Activated T-cell treated with anti-CD3 and anti-CD28 coated beads for 1 hour (primary cell): ENCODE measurements at places on chromosomes 4 and X.
A peak's percentile ranks its signal among the peaks of the same experiment; 100 is the strongest.

GRCh38 chr4:123740236-123740635 is 343.6 kb downstream of the SPRY1 start:
- no peak for DNase-seq

DNA sequence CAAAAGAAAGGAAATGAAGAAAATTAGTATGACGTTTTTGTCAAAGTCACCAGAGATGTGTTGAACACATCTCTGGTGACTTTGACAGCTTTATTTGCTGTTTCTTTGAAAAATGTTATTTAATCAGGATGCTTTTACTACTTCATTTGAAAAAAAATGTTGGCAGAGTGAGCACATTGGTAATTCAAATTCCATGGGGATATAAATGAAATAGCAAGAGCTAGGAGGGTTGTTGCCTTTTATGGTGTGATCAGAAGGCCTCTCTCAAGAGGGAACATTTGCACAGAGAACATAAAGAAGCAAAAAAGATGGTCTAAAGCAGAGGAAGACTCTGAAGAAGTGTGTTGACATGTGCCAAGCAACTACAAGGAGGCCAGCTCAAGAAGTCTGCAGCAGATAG is 46.6 kb upstream of the CXCL8 start:
- no peak for DNase-seq

- DNase-seq: no peak
Measured at GRCh38 chrX:65634732-65635131, 32.7 kb upstream of the MSN start.

DNA sequence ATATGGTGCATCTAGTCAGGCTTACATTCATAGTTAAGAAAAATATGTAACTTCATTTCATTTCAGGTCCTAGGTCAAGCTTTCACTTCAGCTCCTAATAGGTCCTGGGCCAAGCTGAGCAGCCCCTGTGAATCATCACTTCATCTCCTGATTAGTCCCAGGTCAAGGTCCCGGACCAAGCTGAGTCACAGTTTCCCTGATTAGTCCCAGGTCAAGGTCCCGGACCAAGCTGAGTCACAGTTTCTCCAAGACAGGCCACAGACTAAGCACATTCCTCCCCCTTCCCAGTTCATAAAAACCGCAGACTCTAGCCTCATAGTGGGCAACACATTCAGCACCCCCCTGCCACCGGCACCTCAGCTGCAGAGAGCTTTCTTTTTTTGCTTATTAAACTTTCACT is 1331.8 kb downstream of the PCDH19 start:
- DNase-seq: no peak

GRCh38 chr4:109078724-109079123 is 223.7 kb downstream of the COL25A1 start:
- DNase-seq: no peak

- no peak for DNase-seq
Measured at GRCh38 chr4:7092026-7092425, 24.2 kb upstream of the GRPEL1 start.

DNA sequence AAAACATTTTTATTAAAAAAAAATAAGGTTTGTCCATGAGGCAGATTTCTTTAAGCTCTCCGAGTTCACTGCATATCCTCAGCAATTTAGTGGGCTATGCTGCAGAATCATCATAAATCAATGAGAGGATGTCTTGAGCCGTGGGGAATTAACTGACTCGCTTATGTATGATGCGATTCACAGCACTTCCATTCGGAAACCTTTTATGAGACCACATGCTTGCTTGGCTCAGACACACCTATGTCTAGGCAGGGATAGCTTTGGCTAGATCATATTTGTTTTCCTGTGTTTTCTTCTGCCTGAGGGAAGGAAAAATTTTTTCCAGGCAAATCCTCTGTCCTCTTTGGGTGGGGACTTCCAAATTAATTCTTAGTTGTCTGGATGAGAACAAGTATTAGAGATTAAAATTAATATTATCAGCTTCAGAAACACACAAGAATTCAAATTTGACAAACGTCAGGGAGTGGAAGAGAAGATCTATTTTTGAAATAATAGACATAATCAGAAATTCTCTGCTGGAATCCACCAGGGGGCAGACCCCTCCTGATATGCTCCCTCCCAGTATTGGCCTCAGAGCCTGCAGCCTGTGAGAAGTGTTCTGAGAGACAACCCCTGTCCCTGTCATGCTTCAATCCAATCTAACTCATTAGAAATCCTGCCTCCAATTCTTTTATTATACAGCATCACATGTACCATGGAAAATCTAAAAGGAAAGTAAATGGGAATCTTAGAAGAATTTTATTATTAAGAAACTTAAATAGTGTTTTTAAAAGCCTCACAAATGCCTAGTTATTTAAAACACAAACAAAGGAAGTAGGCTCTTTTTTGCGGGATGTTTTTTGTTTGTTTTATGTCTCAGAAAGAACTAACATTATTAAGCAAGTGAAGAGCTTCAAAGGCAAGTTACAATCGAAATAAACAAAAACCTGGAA is 345.1 kb upstream of the TACR3 start:
- no peak for DNase-seq

GRCh38 chr4:75672461-75673026 is 667 bp downstream of the G3BP2 start:
- peak; percentile 76 for DNase-seq

GRCh38 chrX:69523314-69523713 is 19.2 kb downstream of the NALF2 start:
- no peak for DNase-seq

GRCh38 chr4:11534623-11535302 is 106.1 kb upstream of the HS3ST1 start:
- DNase-seq: no peak

DNA sequence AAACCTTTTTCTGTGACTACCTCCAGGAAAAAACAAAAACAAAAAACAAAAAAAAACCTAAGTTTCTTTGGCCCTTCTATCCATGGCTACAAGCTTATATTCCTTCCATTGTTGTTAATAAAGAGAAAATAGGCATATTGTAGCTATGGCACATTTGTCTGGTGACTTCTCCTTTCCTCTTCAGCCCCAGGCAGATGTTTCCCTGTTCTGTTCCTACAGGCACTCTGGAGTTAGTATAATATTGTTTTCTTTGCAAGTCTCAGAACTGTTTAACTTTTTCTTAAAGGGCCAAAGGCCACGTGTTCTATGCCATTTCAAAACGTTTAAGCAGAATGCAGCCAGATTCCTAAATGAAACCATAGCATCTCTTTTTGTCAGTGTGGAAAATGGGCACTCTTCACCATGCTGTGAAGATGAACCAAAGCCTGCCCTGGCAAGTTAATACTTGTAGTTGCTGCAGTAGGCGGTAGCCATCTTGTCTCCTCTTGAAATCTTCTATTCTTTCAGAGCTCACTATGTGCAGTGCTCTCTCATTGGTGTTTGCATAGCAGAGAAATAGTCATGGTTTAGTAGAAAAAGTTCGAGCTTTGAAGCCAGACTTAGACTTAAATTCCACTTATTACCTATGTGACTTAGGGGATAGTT is 44.8 kb upstream of the MTMR1 start:
- DNase-seq: no peak

DNA sequence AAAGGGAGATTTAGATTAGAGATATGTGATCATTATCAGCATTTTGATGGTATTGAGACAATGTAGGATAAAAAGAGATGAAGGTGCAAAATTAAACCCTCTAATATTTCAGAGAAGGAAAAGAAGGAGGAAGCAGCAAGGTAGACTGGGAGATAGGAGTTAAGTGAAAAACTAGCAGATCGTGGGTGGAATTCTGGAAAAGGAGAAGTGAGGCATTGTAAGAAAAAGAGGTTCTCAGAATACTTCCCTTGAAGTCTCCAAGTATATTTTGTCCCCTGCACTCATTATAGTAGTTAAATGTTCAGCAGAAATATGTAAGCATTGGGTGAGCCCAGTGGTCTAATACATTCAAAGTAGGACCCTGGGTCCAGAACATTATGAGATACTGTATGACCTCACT is 30.3 kb downstream of the COPS4 start:
- no peak for DNase-seq

DNA sequence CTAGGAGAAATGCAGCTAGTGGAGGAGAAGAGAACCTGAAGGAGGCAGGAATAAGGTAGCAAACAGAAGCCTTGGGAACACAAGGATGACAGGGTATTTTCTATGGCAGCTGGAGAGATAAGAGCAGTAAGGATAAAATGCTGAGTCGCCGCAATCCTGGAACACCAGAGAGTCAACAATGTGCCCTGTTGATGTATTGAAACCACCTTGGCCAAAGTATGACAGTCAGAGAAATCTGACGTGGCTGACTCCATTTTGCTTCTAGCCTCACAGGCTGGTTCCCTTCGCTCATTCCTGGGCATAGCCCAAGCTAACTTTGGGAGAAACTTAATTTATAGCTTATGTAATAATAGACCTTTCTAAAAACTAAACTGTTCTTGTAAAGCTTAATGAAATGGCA is 56.6 kb upstream of the C4orf54 start:
- DNase-seq: no peak

- no peak for DNase-seq
Measured at GRCh38 chr4:7261536-7261935, 69.2 kb downstream of the SORCS2 start.

DNA sequence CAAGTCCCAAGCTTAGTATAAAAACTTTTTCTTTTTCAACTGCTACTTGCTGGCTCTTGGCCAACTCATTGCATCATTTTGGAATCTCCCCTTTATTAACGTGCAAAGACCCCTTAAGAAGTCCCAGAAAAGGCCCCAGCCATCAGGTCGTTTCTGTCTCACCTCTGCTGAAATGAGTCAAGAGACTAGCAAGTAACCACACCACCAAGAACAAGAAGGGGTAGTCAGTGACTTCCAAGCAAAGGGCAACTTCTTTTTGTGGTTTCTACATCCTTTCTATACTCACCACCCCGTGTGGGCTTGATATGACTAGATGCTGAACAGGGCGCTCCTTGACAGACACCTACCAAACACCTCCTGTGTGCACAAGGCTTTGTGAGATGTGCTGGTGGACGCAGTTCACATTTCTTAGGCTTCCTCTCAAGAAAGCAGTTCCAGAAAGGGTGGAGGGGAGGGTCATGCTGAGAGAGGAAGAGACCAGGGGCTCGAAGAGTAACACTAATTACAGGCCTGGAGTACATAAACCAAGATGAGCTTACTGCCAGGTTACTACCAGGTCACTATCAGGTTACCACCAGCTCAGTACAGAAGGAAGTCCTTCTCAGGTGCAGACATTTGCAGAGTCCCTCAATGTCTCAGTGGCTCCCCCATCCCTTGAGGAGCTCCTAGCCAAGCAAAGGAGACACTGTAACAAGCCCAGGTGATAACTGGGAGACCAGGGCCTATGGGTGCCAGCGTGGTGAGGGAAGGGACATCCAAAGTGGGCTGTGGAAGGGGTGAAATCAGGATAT is 19.3 kb downstream of the JAKMIP1 start:
- no peak for DNase-seq

GRCh38 chrX:43892336-43892870 is 10.2 kb upstream of the MAOB start:
- DNase-seq: no peak

DNA sequence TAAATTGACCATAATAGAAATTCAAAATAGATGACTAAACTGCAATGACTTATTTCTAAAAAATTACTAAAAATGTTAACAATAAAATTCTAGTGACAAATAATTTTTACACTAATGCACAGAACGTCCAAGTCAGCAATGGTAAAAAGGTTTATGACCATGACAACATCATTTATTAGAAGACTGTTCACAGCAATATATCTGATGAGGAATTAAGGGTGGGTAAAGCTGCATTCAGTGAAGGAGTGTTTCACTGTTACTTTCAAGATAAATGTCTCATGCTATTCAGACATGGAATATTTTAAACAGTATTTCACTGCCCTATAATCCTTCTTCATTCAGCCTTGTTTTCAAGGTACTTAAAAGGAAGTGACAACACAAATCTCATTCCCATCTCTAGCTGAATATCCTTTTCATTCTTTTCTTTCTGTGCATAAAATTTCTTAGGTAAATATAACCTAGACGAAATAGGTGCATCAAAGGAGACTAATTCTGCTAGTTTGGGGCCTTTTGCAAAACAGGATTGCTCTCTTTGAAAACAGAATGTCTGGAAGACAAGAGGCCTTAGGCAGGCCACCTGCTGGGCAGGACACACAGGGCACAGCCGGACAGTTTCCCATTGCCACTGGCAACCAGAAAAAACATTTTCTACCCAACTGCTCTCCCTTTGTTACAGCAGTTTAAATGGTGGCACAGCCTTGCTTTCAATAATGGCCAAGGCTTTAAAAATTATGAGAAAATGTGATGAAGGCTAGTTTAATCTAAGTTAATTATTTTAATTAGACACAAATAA is 600.3 kb downstream of the SPRY1 start:
- no peak for DNase-seq

- no peak for DNase-seq
Measured at GRCh38 chr4:136985683-136986082, 546.6 kb downstream of the PCDH18 start.

DNA sequence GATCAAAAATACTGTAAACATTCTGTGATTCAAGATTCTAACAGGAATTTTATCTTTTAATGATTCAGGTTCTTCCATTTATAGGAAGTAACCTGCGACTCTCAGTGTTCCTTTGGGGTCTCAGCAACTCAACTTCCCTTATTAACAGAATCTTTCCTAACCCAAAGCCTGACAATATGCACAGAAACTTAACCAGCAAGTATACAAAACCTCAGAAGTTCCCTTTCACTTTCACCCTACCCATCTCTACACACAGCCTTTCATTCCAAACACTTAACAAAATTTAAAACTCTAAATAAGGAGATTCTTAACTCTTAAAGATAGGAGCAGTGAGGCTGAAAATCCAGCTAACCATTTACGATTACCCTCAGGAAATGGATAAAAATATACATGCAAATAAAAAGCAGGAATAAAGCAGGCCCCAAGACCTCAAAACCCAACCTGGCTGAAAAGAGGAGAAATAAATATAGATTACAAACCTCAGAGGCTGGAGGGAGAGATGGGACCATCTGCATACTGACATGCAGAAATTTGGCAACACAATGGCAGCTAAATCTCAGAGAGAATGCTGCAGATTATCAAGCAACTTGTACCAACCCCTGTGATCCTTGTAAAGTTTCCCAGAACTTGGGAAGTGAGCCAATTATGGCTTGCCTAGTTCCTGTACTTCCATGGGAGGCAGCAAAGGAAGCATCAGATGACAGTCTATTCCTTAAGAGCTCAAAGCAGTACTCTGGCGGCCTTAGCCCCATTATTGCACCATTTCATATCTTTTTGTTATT is 101.0 kb downstream of the ATP11C start:
- DNase-seq: no peak

DNA sequence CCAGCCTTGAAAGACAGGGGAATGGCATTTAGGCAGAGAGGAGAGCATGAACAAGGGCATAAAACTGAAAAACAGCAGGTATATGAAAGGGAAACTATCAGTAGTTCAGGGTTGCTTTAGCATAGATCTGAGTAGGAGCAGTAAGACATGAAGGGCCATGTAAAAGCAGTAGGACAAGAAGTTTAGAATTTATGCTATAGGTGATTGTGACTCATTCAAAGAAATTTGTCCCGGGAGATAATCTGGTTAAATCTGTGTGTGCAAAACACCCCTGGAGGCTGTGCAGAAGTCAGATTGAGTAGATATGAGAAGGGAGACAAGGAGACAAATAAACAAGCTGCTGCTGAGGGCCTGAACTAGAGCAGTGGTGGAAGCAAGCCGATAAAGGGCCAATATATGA is 109.1 kb upstream of the BMP3 start:
- DNase-seq: no peak

GRCh38 chrX:45718676-45719075 is 518.0 kb upstream of the DIPK2B start:
- DNase-seq: no peak

- no peak for DNase-seq
Measured at GRCh38 chrX:107565931-107566603, 62.2 kb upstream of the PRPS1 start.

- no peak for DNase-seq
Measured at GRCh38 chr4:39406763-39407583, at the start of gene KLB. TSS of gene KLB (plus strand) at chr4:39406930. CDS start at chr4:39406950, 20 bp downstream.
